ENCODE measurements at places on chromosomes 1 and 21.

DNA sequence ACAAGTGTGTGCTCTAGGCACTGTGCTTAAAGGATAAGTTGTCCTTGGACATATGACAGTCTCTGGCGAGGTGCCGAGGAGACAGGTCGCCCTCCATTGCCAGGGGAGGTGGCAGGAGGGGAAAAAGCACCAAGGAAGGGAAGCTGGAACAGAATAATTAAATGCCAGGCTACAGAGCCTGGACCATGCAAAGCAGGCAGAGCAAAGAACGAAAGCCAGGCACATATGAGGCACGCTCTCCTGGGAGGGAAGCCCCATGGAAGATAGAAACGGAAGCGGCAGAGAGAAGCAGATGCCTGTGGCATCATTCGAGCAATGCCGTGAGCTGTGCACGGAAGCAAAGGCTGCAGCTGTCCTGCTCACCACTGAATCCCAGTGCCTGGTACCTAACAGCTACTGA lies 91.2 kb downstream of the JAK1 start:
- DNase-seq, result no peak

GRCh38 chr21:44398499-44398898 lies 45.1 kb downstream of the TRPM2 start:
- no peak for DNase-seq

- DNase-seq, result no peak
These were observed 7.9 kb downstream of the TIAM1 start for GRCh38 chr21:31335957-31336738.

GRCh38 chr1:201500670-201501120 lies 6.2 kb downstream of the CSRP1 start:
- DNase-seq, result no peak

GRCh38 chr1:13871413-13871812 lies 171.4 kb downstream of the PRDM2 start:
- DNase-seq, result no peak

DNA sequence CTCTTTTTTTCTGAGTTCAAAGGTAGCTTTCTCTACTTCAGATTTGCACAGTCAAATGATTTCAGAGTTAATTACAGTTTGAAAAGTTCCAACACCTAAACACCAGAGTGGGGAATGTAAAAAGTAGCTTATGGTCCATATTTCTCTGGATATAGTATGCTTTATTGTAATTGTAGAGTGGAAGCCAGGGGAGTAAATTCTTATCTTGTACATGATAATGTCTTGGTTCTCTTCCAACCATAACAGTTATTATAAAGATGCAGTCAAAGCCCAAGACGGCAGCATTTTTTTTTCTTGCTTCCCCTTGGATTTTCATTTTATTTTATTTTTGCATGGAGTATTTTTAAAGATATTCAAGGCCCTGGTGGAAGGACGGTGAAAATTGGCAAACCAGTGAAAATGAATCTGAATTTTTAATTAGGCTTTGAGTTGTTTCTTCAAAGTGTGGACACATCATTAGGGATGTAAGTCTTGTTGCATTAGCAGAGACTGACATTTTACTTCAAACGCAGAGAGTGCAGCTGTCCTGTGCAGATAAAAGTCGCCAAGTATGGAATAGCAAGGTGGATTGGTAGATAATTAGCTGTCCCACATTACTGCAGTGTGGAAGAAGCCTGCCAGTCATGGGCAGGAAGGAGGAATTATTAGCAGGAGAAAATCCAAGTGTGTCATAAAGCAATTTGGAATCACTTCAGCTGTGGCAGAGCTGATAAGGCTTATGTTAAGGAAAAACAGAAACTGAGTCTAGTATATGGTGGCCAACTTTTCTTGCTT lies 11.3 kb downstream of the CACHD1 start:
- no peak for DNase-seq

DNA sequence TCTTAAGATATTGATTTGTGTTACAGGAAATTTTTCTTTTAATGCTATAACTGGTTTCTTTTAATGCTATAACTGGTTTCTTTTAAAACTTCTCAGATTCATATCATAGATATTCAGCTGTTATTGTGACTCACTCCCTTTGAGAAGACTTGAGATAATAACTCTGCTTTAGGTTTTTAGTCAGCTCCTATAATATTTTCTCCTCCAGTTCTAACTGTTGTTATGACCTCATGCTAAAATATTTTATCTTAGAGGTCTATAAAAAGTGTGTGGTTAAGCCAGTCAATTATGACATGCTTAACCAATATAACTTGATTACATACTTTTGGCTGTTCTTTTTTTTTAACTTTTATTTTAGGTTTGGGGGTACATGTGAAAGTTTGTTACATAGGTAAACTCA lies 280.2 kb downstream of the PTGER3 start:
- no peak for DNase-seq

GRCh38 chr1:110161849-110162248 lies 11.6 kb downstream of the SLC6A17 start:
- DNase-seq, result no peak

- no peak for DNase-seq
These were observed 958 bp downstream of the LYPLAL1 start for GRCh38 chr1:219174460-219175211.

- peak; percentile 59 for DNase-seq
These were observed 62.3 kb downstream of the RUNX1 start for GRCh38 chr21:34986561-34987500.

- DNase-seq, result no peak
These were observed 74.2 kb downstream of the SIK1 start for GRCh38 chr21:43352568-43353281.

DNA sequence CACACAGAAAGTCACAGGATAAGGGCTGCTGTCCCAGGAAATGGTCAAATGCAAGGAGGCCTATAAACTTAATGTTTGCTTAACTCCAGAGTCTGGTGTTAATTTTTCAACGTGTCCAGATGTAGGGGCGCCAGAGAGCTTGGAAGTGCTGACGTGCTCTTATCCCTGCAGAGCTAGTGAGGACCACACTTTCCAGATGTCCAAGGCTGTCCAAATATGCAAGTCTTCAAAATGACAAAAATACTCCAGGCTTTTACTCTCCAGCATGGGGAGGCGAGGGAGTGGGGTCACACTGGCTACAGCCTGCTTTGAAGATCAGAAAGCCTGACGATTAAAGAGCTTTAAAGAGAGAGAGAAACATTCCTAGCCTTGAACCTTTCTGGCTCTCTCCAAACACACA lies 57.6 kb downstream of the ABCA4 start:
- no peak for DNase-seq

DNA sequence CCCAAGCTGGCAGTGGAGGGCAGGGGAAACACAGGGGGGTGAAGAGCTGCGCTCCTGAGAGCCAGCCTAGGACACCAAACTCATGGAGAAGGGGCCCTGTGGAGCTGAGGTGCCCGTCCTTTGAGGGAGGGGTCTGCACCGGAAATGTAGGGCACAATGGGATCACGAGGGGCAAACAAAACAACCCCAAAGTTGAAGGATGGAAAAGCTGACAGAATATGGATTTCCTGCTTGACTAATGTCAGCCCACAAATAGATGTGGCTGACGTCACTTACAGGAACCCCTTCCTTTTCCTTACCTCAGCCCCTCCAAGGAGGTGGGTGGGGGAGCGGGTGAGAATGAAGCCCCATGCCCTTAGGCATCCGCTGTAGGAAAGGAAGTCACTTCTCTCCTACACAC lies 110.9 kb downstream of the KCNN3 start:
- DNase-seq, result peak; percentile 10

- no peak for DNase-seq
These were observed 1233.3 kb upstream of the B3GALT2 start for GRCh38 chr1:194419721-194420120.

DNA sequence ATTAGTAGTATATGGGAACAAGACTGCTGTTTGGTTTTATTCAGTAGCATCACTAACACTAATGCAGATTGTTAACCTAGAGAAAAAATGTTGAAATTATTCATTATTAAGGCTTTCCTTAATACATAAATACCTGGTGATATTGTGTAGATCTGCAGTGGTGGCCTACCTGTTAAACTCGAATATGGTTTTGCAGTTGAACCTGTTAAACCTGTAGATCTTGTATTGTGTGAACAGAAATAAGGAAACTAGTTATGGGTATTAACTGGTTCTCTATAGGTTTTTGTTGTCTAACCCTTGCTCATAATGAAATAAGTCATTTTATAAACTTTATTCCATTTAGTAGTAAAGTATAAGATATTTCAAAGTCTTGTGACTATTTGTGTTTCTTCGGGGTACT lies 23.9 kb downstream of the PKN2 start:
- no peak for DNase-seq

- no peak for DNase-seq
These were observed at the start of gene GSTM3 for GRCh38 chr1:109740615-109741373. GSTM3 (minus strand) TSS chr1:109741038; CDS start chr1:109740287, 751 bp downstream.

- DNase-seq, result no peak
These were observed 155.2 kb upstream of the COA6 start for GRCh38 chr1:234218078-234218477.
